ENCODE measurements at places on chromosomes 6 and 20.
A peak's percentile ranks its signal among the peaks of the same experiment; 100 is the strongest.

DNA sequence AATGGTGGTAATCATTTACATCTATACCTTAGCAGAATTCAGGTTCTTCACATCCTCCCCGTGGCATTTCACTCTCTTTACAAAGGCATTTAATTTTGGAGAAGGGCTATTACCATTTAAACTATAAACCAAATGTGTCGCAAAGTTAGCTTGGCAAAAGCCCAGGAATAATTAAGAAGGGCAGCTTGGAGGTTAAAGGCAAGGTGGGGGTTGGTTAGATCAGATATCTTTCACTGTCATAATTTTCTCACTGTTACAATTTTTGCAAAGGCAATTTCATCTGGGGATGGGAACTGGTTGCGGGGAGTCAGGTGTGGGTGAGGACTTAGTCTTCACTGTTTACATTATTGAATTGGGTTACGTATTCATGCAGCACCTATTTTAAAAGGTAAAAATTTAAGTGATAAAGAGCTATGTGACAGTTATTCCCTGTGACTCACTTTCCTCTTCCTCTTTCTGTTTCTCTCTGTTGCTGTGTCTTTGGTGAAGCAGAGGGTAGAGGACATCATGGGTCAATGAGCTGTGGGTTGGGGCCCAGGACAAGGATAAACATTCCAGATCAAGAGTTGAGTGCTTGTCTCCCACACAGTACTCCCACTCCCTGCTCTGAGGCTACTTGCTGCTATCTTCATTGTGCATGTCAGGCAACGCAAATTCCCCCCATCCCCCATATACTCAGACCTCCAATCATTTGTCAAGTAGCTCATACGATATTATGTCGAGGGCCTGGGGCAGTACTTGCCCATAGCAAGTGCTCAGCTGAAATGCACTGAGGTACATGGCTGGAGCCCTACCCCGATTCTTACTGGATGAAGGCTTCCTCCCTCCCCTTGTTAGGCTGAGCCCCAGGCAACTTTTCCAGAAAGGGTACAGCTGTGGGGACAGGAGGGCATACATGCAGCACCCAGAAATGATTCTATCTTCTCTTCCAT lies 223.1 kb upstream of the MYLIP start:
- DNase-seq, result peak; percentile 61

DNA sequence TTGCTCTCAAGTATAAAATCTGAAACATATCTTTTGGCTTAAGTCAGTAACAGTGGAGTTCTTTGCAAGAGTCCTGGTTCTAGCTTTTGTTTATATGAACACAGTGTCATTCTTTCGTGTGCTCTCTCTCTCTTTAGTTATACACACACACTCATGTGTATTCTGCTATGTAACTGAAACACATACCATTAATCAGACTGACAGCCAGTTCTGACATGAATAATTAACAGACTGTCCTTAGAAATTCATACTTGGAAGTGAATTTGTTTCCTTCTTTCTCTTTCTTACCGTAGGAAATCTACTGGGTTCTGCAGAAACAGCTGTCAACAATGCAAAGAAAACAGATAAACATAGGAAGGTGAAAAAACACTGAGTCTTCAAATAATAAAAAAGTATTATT lies 2.5 kb downstream of the MCM9 start:
- no peak for DNase-seq

GRCh38 chr6:165653196-165653595 lies 9.8 kb downstream of the PDE10A start:
- DNase-seq, result no peak

- no peak for DNase-seq
These were observed 2.2 kb downstream of the TNF start for GRCh38 chr6:31577579-31577966.

- no peak for DNase-seq
These were observed 4.3 kb downstream of the KCNQ5 start for GRCh38 chr6:72626126-72626525.

- no peak for DNase-seq
These were observed 168.7 kb downstream of the PAX1 start for GRCh38 chr20:21874127-21874526.

DNA sequence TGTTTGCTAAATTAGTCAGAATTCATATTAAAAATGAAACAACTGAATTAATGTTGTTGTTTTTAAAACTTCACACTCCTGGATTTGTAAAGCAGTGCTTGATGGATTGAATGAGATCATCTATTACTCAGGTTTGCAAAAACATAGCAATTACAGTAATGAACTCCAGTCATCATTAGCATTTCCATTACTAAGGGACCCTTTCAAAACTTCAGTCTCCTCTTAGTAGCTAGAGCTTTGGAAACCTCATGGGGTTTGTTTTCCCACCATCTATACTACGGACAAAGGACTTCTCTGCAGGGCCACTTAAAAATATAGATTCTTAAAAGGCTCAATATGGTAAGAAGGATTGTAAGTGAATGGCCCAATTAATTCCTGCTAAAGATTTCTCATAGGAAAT lies 209.9 kb upstream of the PRND start:
- no peak for DNase-seq

GRCh38 chr6:41757931-41758640 lies 10.9 kb upstream of the PGC start:
- no peak for DNase-seq

- no peak for DNase-seq
These were observed 378.8 kb downstream of the QKI start for GRCh38 chr6:163793011-163793983.

DNA sequence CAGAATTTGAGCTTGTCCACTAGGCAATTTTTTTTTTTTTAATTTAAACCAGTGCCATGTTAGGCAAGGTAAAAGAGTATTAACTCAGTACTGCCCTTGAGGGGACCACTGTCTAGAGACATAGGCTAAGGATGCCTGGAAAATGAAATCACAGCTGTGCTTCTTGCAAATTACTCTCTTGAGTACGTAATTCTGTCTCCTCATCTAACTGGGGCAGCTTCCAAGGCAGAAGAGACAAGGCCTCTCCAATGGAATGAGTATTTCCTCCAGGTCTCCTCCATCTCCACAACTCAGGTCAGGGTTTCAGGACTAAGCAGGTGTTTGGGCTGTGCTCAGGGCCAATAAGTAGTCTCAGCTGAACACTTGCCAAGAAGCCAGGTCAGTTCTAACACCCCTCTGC lies 33.8 kb upstream of the MRPS10 start:
- no peak for DNase-seq

GRCh38 chr6:140101818-140102217 lies 727.4 kb upstream of the CITED2 start:
- DNase-seq, result no peak

DNA sequence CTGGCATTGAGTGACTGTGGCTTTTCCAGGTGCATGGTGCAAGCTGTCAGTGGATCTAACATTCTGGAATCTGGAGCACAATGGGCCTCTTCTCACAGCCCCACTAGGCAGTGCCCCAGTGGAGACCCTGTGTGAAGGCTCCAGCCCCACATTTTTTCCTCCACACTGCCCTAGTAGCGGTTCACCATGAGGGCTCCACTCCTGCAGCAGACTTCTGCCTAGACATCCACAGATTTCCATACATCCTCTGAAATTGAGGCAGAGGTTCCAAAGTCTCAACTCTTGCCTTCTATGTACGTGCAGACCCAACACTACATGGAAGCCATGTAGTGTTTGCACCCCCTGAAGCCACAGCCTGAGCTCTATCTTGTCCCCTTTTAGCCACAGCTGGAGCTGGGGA lies 118.0 kb upstream of the BMP5 start:
- no peak for DNase-seq

DNA sequence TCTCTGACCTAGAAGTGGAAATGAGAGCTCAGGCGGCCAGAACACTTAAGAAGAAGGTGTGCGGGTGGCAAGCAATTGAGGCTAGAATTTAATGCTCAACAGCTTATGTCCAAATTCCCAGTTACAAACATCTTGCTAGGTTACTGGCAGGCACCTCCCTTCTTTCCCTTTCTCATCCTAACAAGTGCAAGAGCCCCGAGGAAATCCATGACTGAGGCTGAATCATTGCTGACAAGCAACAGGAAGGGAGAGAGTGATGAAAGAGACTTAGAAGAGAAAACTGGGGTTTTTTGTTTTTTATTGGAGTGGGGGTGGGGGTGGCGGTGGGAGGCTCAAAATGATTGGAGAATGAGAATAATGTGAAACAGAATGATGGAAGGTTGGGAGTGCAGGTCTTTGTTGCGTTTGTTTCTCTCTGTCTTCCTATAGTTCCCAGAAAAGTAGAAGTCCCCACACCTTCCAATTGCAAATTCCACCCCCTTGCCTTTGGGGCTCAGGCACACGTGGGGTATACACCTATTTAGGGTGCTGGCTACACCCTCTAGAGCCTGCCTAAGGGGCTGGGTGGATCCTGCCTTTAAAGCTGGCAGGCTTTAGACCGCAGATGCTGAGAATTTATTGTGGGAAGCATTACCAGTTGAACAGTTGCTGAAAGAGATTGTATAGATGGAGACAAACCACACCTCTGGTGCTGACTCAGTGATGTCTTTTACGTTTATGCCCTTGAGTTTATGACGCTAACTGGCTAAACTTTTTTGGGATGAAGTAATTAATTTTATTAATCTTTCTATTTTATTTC lies 1.4 kb downstream of the FAM83B start:
- DNase-seq, result no peak

- peak; percentile 71 for DNase-seq
These were observed at the start of gene ME1 for GRCh38 chr6:83430611-83431544. Gene ME1 (minus strand): TSS chr6:83431051. CDS start chr6:83430954, 97 bp downstream.

- DNase-seq, result peak; percentile 38
These were observed 6.8 kb downstream of the DUSP15 start for GRCh38 chr20:31863296-31864085.

DNA sequence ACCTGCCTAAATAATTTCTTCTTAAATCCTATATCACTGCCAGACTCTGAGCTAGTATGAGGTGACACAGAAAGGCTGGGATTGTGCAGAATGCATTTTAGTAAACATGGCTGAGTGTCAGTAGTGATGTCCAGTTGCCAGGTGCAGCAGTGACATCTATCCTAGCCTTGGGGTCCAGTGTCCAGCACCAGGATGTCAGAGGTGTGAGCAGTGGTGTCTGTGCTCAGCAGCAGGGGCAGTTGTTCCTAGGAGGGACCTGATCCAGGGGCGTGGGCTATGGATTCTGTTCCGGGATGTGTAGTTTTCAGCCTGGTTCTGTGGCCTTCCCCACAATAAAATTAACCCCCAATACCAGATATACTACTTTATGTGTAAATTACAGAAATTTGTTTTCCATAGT lies 6.0 kb downstream of the HLA-C start:
- no peak for DNase-seq

GRCh38 chr6:162952423-162952822 lies 224.6 kb downstream of the PACRG start:
- no peak for DNase-seq

GRCh38 chr20:47216819-47217410 lies 139.6 kb downstream of the ZMYND8 start:
- no peak for DNase-seq

GRCh38 chr20:12019715-12020114 lies 102.0 kb downstream of the BTBD3 start:
- DNase-seq, result no peak

DNA sequence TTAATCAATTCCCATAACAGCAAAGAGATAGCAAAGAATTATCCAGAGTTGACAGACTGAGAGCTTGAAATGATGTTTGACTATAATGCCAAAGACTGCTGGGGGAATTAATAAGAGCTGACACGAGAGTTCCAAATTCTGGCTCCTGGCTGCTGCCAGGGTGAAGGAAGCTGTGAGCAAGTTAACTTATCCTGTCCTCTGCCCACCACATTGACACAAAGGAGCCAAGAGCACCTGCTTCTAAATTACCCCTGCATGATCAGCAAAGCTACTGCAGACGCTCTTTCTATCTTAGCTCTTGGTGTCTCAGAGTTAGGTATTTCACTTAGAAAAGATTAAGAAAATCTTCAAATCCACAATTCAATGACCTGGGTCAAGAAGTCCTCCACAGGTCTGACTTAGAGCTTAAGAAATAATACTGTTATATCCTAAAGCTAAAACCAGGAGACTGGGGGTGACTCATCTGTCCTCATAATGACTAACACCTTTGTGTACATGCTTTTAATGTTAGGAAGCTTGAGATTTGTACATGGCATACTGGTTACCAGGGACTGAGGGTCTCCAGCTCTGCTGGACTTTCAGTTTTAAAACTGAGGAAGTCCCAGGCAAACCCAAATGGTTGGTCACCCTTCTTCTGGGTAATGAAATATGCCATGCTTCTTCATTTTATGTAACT lies 13.2 kb upstream of the FRK start:
- DNase-seq, result no peak

GRCh38 chr20:24164360-24164759 lies 175.8 kb upstream of the GGTLC1 start:
- DNase-seq, result no peak

DNA sequence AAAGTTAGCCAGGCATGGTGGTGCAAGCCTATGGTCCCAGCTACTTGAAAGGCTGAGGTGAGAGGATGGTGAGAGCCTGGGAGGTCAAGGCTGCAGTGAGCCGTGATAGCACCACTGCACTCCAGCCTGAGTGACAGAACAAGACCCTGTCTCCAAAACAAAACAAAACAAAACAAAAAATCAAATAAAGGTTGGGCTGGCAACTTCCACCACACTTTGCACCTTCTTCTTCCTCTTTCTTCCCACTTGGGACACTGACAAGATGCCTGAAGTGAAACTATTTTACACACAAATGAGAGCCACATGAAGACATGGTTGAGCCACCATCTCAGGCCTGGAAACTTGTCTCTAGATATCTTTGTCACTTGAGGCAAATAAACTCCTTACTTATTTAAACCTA lies 53.8 kb upstream of the CCDC28A start:
- DNase-seq, result peak; percentile 35

DNA sequence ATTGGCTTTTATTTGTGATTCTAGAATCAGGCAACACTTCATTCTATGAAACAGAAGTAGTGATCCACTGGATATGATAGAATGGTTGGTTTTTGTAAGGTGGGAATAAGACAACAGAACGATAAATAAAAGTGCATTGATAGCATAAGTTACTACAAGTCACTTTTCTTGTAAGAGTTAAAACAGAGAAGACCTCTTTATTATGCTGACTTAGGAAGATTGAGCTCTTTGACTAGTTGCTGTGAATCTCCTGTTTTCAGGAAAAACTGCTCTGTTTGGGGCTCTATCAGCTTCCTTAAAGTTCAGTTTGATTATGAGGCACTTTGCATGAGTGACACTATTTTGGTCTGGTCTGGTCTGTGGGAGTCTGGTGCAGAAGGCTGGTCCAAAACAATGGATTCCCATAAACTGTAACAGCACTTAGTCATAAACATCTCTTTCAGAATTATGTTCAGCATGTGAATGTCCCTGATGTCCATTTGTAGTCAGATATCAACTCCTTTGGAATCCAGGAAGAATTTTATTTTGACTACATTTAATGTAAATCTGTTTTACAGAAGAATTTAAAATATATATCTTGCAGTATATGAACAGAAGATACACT lies 35.0 kb upstream of the DSE start:
- DNase-seq, result no peak

GRCh38 chr20:63243604-63244247 lies 8.0 kb downstream of the BIRC7 start:
- DNase-seq, result no peak

DNA sequence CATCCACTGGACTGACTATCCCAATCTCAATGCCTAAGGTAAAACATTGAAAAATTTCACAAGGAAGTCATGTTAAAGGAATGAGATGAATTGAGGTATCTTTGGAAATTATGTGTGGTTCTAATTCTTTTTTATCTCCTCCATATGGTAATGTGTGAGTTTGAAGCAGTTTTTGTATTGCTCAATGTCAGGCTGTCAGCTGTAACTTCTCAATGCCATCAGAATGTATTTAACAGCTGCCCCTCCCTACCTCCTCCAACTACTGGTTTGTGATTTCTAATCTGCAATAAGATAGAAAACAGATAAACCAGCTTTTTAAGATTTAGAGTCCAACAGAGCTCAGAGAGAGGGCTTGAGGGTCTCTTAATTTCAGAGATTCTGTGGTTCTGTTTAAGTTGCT lies 1005.8 kb upstream of the ADGRB3 start:
- DNase-seq, result no peak

- DNase-seq, result no peak
These were observed 131.7 kb downstream of the BCAS1 start for GRCh38 chr20:53938739-53939138.
